Activated T-helper 1 cell treated with anti-CD3 and anti-CD28 coated beads, Interleukin-12 subunit alpha, Interleukin-12 subunit beta, Interleukin-2, Interleukin-4 antibody, amounts not matched to agents 30 ng/mL and 10 ng/mL and 1 ng/mL, durations not matched to agents 14 hours and 24 hours and 36 hours (primary cell): ENCODE measurements at places on chromosomes 4 and X.

DNA sequence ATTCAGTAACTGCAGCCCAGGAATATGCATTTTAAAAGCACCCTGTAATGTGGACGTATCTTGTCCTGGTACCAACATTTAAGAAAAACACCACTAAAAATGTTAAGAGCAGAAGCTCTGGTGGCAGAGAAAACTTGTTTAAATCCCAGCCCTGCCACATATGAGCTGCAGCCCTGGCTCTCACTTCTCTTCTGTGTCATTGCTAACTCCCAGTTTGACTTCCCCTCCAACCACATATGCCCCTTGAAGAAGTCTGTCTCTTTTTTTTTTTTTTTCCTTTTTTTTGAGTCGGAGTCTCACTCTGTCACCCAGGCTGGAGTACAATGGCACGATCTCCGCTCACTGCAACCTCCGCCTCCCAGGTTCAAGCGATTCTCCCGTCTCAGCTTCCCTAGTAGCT is 14.8 kb downstream of the LHFPL1 start:
- no peak for DNase-seq

DNA sequence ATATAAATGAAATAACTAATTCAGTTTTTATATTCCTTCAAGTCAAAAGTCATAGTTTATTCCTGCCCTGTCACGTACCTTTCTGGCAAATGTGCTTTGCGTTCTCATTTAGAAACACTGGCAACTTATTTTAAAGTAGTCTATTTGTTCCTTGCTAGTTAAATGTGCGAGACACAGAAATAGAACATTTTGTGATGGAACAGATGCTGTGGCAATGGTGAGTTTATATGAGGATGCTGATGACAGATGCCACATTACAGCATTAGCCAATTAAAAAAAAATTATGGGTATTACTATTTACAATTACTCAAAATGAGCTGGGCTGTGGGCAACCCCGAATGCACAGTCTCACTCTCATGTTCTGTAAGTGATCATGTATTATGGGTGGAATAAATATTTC is 26.1 kb upstream of the EPHA5 start:
- no peak for DNase-seq

GRCh38 chr4:107866726-107867125 is 42.0 kb downstream of the SGMS2 start:
- no peak for DNase-seq

- DNase-seq = no peak
Observed at GRCh38 chr4:47031751-47032404, 511 bp downstream of the GABRB1 start.

DNA sequence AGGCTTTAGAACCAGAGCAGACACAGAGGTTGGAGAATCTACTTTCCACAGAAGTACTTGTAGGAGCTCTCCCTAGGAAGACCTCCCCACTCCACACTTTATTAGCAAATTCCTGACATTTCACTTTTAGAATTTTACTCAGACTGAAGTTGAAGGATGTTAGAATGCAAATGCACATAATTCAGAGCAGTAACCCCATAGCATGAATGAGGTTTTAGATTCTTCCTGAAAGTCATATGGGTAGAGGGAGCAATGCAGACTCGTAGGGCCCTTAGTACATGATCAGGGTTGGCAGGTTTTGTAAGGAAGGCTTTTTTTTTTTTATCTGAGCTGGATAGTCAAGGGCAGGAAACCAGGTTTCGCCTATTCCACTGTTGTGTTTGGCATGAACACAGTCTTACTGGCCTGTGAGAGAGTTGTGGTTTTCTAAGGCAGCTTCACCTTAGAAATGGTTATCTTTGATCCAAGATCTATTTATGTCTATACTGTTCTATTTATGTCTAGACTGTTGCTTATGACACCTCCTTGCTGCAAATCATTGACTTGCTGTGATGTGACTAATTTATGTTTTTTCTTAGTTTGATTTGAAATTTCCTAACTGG is 48.9 kb downstream of the SPATA18 start:
- DNase-seq = no peak

- DNase-seq = no peak
Observed at GRCh38 chrX:133249266-133250058, 31.3 kb upstream of the TFDP3 start.
